ENCODE measurements at places on chromosomes 7 and 10.

DNA sequence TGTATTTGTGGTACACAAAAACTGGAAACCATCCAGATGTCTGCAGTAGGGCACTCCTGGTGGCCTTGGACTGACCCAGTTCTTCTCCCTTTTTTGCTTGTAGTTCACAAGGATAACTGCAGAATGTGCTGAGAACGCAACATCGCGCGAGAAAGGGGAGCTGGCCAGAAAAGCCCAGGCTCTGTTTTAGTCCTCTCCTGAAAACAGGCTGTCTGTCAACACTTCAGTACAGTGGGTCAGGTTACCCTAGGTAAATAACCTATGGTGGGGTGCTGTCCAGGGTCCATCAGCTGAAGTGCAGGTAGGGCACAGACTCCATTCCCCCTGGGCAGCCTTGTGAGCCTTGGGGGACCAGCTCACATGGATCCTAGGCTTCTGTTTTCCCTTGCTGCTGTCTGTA is 495.8 kb downstream of the MDFIC start:
- no peak overlapping the region for H3K4me3 ChIP-seq
- no peaks in the 10 kb centered on the region for H3K27me3 ChIP-seq
- no peaks in the 10 kb centered on the region for H3K36me3 ChIP-seq

- no peak overlapping the region for H3K27ac ChIP-seq
- no peaks in the 10 kb centered on the region for H3K4me1 ChIP-seq
- no peak overlapping the region for H3K4me3 ChIP-seq
- H3K27me3 ChIP-seq = peaks cover 4% of the 10 kb centered on the region
- DNase-seq = no peak
Observed at GRCh38 chr7:29045258-29046086, 87.3 kb upstream of the TRIL start.

GRCh38 chr10:129402459-129402858 is 64.6 kb upstream of the MGMT start:
- H3K4me1 ChIP-seq = no peaks in the 10 kb centered on the region
- DNase-seq = no peak

- H3K4me3 ChIP-seq = no peak overlapping the region
- no peaks in the 10 kb centered on the region for H3K4me1 ChIP-seq
- H3K27me3 ChIP-seq = no peaks in the 10 kb centered on the region
- DNase-seq = no peak
- H3K27ac ChIP-seq = no peak overlapping the region
Observed at GRCh38 chr10:34291466-34292193, 523.5 kb downstream of the PARD3 start.

DNA sequence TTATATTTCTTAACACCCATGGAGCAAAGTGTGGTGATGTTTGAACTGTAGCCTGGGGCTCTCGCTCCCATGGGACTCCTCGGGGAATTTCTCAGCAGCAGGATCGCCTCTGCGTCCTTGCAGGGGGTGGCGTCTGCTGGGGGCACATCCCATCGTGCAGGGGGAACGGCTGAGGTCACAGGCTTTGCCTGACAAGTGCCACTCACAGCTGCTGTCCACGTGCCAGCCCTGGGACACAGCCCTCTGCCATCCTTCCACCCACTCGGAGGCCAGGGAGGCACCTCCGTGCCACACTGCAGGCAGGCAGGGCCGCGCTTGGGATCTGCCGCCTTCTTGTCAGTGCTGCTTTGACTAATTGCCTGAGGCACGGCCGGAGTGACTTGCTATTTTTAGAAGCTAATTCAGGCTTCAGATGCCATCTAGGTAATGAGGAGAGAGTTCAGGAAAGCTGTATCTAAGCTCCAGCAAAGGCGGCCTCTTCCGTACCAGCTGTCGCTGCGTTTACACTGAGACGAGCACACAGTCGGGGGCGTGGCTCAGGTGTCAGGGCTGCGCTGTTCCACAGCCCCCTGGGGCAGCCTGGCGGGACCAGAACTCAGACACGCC is 45.7 kb downstream of the PITRM1 start:
- no peaks in the 10 kb centered on the region for H3K27me3 ChIP-seq
- no peak for DNase-seq
- peaks cover 44% of the 10 kb centered on the region for H3K36me3 ChIP-seq

DNA sequence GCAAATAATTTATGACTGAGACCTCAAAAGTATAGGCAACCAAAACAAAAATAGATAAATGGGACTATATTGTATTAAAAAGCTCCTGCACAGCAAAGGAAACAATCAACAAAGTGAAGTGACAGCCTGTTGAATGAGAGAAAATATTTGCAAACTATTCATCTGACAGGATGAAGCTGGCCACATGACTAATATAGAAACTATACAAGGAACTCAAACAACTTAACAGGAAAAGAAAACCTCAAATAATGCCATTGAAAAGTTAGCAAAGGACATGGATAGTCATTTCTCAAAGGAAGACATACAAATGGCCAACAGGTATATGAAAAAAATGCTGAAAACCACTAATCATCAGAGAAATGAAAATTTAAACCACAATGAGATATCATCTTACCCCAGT is 245.1 kb downstream of the STK31 start:
- no peak overlapping the region for H3K4me3 ChIP-seq
- no peaks in the 10 kb centered on the region for H3K36me3 ChIP-seq
- no peak for DNase-seq
- H3K27ac ChIP-seq = no peak overlapping the region
- no peaks in the 10 kb centered on the region for H3K4me1 ChIP-seq

GRCh38 chr10:99731306-99732032 is 458 bp downstream of the COX15 start:
- peak overlapping the region; percentile 97 for H3K27ac ChIP-seq
- peaks cover 23% of the 10 kb centered on the region for H3K4me1 ChIP-seq
- DNase-seq = no peak
- H3K27me3 ChIP-seq = no peaks in the 10 kb centered on the region
- peaks cover 15% of the 10 kb centered on the region for H3K36me3 ChIP-seq

DNA sequence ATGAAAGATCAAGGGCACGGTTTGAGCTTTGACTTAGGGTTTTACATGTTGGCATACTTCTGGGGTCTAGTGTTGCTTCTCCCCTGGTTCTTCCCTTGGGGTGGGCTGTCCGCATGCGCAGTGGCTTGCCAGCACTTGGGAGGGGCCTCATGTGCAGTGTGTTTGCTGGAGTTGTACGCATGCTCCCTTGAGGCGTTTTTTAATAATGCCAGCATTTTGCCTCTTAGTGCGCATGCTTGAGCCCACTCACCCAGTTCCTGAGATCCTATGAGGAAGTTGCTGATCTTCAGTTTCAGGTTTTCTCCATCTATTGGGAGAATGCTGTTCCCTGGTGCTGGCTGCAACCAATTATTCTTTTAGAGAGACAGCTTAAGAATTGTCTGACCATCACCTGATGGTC is 113.4 kb upstream of the GPR141 start:
- H3K4me3 ChIP-seq = no peak overlapping the region
- H3K36me3 ChIP-seq = no peaks in the 10 kb centered on the region
- H3K27me3 ChIP-seq = peaks cover 54% of the 10 kb centered on the region

- H3K4me3 ChIP-seq = no peak overlapping the region
- H3K27ac ChIP-seq = no peak overlapping the region
- H3K4me1 ChIP-seq = peaks cover 5% of the 10 kb centered on the region
Observed at GRCh38 chr10:16518822-16519221, 2.9 kb downstream of the C1QL3 start.

- no peak for DNase-seq
- H3K36me3 ChIP-seq = no peaks in the 10 kb centered on the region
- H3K4me1 ChIP-seq = peaks cover 58% of the 10 kb centered on the region
- H3K27me3 ChIP-seq = no peaks in the 10 kb centered on the region
- H3K4me3 ChIP-seq = no peak overlapping the region
Observed at GRCh38 chr7:140883378-140883777, 41.4 kb downstream of the BRAF start.
